ENCODE measurements at places on chromosomes 11 and 22.

DNA sequence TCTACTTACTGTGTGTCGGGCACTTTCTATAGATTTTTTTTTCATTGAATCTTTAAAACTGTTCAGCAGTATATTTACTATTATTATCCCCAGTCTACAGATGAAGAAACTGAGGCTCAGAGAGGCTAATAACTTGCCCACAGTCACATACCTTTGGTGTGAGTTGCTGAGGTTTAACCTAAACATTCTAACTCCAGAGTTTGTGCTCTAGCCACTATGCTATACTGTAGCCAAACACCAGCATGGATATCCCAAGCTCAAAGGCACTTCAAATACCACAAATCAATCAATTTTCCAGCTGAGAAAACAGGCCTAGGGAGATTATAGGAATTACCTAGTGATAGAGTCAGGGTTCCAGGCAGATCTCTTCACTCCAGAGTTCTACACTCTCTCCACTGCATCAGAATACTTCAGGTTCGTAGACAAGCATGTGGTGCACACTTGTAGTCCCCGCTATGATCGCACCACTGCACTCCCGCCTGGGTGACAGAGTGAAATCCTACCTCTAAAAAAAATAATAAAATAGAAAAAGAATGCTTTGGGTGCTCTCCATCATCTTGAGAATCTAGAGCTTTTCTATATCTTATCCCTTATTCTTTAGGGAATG, 20.4 kb upstream of the UPB1 start:
- DNase-seq: no peak

DNA sequence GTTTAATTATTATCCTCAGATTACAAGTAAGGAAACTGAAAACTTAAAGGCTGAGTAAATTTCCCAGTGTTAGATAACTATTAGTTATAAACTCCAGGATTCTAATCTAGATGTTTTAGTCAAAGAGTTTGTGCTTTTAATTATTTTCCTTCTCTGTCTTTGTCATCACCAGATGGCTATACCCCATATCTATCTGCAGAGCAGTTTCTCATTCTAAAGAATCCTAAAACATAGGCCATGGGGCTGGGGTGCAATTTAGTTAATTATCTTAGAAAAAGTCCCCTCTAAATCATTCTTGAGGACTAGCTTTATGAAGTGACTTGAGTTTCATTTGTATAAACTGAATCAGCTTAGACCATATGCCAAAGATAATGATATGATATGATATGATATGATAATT, 556.3 kb upstream of the ANO5 start:
- DNase-seq: no peak

GRCh38 chr11:46827995-46828394, 18.1 kb downstream of the CKAP5 start:
- no peak for DNase-seq

- DNase-seq: peak; percentile 64
Observed at GRCh38 chr11:16806791-16807190, 68.3 kb downstream of the C11orf58 start.

DNA sequence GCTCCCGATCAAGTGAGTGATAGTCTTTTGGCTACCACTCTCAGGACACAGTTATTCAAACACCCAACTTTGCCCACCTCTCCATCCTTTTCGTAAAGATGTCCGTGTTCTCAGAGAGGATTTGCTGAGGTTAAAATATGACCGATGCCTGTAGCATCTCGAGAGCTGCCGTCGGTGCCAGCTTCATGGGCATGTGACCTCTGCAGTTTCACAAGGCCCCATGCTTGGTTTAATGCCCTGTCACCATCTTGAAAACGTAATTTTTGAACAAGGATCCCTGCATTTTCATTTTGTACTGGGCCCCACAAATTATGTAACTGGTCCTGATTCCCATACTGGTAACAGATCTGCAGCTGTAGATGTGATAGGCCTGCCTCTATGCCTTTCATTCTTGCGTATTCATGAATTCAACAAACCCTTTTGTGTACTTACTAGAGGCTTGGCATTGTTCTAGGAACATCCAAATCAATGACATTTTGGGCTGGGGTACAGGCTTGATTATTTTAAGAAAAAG, 85.1 kb downstream of the BMAL1 start:
- no peak for DNase-seq

GRCh38 chr11:130369141-130369691, 54.5 kb upstream of the ZBTB44 start:
- no peak for DNase-seq

GRCh38 chr22:49604732-49605302, 222.9 kb downstream of the BRD1 start:
- DNase-seq: no peak

- DNase-seq: peak; percentile 71
Observed at GRCh38 chr11:72643547-72643946, 30.7 kb downstream of the PDE2A start.

- DNase-seq: no peak
Observed at GRCh38 chr11:93734427-93735222, 6.7 kb downstream of the TAF1D start.

DNA sequence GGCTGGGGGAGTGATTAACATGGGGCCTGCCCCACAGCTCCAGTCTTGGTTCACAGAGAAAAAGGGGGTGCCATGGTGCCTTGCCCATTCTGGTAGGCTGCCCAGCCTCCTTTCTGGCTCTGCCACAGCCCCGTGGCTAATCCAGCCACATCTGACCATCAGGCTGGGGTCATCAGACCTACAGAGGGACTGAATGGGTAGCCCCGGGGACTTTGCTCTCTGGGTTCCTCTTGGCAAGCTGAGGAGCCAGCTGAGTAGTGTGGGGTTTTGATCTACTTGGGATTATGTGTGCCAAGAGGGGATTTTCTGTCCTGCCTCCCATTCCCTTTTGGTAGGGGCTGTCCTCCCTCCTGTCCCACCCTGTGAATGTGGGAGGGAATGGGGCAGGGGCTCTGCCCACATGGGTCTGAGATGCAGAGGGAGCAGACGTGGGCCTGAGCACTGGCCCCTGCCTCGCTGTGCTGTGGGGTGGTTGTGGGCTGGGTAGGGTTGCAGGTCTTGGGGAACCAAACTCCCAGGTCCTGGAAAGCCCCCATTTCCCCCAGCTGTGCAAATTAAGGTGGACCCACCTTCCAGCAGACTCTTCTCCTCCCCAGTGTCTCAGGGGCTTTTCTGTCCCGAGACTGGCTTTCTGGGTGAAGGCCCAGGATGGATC, 32.0 kb downstream of the CD82 start:
- no peak for DNase-seq

DNA sequence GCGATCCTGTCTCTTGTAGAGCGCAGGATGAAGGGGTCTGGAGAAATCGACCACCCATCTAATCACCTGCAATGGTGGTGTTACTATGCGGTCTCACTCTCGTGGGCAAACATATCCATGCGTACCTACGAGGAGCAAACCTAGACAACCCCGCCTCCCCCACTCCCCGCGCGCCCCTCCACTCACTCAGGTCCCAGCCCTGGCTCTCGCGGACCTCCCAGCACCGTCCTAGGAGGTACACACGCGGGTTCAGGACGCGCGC, 887 bp downstream of the TRPC6 start:
- no peak for DNase-seq

DNA sequence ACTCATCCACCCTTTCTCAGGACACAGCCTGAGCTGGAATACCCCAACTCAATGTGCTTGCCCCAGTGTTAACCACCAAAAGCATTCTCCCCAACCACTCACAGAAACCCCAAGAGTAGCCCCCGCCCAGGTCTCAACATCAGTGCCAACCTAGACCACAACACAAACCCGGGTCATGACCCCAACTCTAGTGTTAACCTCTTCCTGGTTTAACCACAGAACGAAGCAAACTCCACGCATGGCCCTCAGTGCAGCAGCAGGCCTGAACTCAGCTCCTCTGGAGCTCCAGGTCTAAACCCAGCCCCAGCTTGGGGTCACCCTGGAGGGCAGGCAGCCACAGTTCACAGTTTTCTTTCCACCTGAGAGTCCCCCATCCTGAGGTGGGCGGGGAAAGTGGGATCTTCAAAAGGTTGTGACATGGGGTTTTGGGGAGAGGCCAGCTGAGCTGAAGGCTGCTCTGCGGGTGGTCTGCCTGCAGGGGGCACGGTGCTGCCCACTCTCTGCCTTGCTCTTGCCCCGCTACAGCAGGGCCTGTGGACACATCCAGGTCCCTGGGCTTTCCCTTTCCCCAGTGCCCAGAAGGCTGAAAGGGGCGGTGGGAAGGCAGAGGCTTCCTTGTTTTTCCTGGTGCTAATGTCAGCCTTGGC, 37.9 kb downstream of the NECTIN1 start:
- no peak for DNase-seq

- no peak for DNase-seq
Observed at GRCh38 chr22:35879351-35879750, 149.3 kb downstream of the RBFOX2 start.

DNA sequence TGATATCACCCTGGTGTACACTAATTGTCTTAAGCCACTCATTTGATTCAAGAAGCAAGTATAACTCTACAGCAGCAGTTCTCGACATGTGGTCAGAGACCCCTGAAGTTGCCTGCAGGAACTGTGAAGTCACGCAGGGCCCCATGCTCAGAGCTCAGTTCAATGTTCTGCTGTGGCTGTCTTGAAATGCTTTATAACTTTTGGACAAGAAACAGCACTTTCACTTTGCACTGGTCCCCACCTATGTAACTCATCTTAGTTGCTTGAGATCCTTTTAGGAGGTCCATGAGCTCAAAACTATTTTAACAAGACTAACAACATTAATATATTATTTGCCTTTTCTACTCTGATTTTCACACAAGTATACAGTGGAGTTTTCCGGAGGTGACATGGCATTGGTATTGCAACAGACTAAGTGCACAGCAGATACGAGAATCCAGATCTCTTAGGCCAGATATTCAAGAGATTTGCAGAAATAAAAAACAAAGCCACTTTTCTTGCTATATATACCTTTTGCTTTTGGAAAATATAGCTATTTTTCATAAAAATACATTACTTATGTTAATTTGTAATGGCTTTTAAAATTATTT, 64.8 kb downstream of the PRR5L start:
- DNase-seq: no peak

DNA sequence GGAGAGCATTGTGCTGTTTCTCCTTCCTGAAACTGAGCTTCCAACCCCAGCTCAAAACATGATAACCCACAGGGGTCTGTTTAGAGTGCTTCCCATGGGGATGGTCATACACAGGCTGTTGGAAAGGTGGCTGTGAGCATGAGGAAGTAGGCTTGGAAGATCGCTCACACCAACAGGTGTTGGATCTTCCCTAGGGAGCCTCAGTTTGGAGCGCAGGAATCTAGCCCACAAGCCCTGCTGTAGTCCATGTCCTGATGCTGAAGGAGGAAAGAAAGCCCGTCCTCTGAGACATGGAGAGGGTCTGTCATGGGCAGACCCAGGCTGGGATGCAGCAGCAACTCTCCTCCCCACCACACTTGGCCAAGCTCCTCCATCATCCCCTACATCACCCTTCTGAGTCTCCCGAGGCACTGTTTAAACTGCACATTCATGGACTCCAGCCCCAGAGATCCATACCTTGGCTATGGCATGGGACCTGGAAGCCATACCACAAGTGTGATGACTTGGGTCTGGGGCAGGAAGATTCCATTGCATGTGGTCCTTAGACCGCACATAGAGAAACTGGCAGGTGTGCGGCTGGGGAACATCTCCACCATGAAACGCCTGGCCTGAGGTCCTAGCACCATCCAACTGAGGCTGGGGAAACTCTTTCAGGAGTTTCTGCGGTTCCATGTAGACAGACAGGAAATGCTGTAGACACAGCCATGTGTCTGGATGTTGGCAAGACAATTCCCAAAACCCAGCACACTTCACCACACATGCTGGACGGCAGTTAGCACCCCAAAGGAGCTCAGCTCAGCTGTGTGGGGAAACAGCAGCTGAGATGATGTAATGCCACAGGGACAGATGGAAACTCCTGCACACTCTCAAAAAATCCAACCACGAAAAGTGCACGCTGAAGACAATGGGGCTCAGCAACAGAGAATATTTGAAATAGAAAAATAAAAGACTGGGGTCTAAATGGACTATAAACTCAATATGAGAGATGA, 27.6 kb upstream of the TTC12 start:
- no peak for DNase-seq

- DNase-seq: peak; percentile 37
Observed at GRCh38 chr11:96424693-96425092, 34.9 kb downstream of the JRKL start.

- DNase-seq: no peak
Observed at GRCh38 chr22:35037089-35037488, 28.9 kb upstream of the ISX start.

DNA sequence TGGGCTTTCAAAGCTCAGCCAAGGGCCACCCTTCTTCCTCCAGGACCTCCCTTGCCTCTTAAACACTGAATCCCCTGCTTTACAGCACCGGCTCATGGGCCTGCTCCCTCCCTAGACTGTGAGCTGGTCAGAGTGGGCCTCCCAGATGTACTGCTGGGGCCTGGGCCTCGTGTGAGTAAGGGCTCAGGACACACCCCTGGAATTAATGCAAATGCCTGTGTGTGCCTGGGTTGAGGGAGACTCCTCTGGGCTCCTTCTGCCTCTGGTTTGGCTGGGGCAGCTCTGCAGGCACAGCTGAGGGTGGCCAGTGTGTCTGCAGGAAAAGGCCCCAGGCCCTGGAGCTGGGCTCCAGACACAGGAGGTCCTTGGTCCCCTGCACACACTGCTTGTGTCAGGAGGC, 24.2 kb downstream of the ALX4 start:
- no peak for DNase-seq

DNA sequence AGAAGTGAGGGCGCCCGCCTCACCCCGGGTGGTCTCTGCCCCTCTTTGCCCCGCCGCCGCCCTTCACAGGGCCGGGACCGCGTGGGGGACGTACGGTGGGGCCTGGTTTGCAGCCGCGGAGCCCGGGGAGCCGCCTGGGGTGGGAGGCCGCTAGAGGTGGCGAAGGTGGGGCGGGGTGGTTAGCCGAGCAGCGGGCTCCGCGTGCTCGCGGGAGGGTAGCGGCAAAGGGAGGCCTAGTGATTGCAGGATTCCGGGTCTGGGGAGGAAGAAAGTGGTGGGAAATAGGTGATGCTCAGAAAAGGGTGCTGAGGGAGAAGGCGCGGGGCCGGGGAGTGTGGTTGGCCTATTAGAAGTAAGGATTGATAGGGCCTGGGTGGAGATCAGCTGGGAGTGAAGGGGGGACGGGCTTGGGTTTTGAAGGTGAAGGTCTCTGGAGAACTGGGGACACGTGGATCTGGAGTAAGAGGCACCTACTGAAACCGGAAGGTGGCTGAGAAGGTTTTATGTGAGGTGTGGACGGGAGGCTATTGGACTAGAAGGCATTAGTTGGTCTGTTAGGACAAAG, 571 bp downstream of the FAR1 start:
- DNase-seq: peak; percentile 37

GRCh38 chr22:43273902-43274484, 69.2 kb downstream of the SCUBE1 start:
- DNase-seq: peak; percentile 42

GRCh38 chr22:26122920-26123468, 46.3 kb upstream of the SEZ6L start:
- DNase-seq: no peak

Data from bronchial epithelial cell (primary cell).